ENCODE measurements at places on chromosomes 5 and 9. TPM values are rescaled to one million over a fixed set of nuclear protein-coding genes. Genes with fewer than 3 reads are reported as not detected.

The FOXB2 gene
- total RNA-seq = not detected

The SMARCA2 gene
- total RNA-seq = 137 TPM

The CLTA gene
- total RNA-seq = 77.0 TPM

The CCNO gene
- total RNA-seq = not detected

The ZNG1C gene
- total RNA-seq = 56.6 TPM

Measured in activated naive CD4-positive, alpha-beta T cell treated with anti-CD3 and anti-CD28 coated beads, Interleukin-2, amount 50 U/mL, for 72 hours (primary cell).